ENCODE measurements at places on chromosomes 6 and 20.

GRCh38 chr6:167079853-167080297 is 43.0 kb upstream of the CCR6 start:
- no peak for DNase-seq

DNA sequence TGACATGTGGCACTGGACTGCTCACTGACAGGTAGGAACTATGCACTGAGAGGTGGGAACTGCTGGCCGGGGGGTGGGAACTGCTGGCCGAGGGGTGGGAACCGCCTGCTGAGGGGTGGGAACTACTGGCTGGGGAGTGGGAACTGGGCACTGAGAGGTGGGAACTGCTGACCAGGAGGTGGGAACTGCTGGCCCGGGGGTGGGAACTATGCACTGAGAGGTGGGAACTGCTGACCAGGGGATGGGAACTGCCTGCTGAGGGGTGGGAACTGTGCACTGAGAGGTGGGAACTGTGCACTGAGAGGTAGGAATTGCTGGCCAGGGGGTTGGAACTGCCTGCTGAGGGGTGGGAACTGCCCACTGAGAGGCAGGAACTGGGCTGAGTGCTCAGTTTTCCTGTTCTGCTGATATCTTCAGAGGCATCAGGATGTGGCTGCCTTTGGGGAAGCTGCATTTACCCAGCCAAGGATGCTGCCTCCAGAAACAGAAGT is 90.2 kb downstream of the THBS2 start:
- no peak for DNase-seq

- no peak for DNase-seq
These were observed 203.9 kb upstream of the MARCKS start for GRCh38 chr6:113653275-113653674.

- DNase-seq: no peak
These were observed 42.0 kb upstream of the OLIG3 start for GRCh38 chr6:137536104-137536773.

All from stimulated activated CD4-positive, alpha-beta T cell treated with anti-CD3 and anti-CD28 coated beads, TNF-alpha, amount 100 ng/mL, for 1 hour (primary cell).